ENCODE measurements at places on chromosomes 5 and 9.

GRCh38 chr5:143195491-143195890, 208.0 kb downstream of the NR3C1 start:
- DNase-seq, result no peak

DNA sequence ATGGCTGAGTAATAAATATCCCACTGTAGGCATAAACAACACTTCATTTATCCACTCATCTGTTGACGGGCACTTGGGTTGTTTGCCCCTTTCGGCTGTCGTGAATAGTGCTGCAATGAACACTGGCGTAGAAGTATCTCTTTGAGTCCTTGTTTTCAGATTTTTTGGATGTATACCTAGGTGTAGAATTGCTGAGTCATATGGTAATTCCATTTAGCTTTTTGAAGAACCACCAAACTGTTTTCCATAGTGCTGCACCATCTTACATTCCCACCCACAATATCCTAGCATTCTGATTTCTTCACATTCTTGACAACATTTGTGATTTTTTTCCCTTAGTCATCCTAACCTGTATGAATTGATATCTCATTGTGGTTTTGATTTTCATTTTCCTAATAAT, 109.0 kb downstream of the NXNL2 start:
- DNase-seq, result no peak

DNA sequence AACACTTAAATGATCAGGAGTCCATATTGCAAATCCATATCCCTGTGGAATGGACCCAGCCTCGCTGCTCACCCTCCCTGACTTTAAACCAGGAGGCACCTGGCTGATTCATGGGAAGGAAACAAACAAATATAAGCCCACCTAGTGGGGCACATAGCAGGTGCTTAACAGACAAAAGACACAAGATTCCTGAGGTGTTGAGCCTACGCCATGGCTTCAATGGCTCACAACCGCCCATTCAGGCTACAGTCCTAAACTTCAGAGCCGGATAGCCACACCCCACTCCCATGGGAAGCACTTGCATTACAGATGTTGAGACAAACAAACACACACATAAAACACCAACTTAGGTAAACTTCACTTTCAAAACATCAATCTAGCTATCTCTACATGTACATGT, 359.9 kb downstream of the ICE1 start:
- DNase-seq, result no peak

- no peak for DNase-seq
These were observed 347.6 kb downstream of the GADD45G start for GRCh38 chr9:89952401-89952800.

DNA sequence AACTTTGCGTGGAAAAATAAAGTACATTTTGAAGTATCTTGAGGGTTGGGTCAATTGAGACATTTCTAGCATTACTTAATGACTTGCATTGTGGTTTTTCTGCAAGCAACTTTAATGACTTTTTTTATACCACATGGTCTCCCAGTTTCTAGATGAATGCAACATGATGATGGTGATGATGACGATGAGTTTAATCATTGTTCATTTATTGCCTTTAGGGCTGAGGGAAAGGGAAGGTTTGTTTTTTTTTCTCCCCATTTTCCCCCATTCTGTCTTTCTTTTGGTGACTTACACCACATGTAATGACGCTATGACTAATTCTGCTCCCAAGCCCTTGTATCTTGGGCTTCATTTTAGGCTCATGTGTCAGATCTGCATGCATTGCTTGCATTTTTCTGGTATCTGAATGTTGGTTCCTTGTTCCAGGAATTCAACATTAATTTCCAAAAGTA, 57.7 kb upstream of the NXNL2 start:
- DNase-seq, result no peak

DNA sequence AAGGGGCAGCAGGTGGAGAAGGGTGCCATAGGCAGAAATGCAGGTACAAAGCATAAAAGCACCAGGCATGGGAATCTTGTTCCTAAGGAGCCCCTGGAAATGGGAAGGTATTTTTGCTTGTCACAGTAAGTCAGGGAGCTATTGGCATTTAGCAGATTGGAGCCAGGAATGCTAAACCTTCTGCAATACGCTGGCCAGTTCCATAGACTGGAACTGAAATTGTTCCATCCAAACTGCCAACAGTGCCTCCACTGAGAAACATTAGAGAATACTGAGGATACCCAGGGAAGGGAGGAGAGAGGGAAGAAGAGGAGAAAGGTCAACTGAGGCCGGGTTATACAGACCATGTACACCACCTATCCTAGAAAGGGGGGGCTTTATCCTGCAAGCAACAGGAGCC, 162.7 kb downstream of the MED27 start:
- no peak for DNase-seq

GRCh38 chr5:39211773-39212172, 7.6 kb downstream of the FYB1 start:
- no peak for DNase-seq

GRCh38 chr9:128341435-128341849, 1.1 kb downstream of the SLC27A4 start:
- peak; percentile 67 for DNase-seq
